ENCODE measurements at places on chromosomes 6 and 20.

GRCh38 chr6:120357447-120357846 is 976.8 kb downstream of the TBC1D32 start:
- no peak for DNase-seq

- DNase-seq: no peak
Measured at GRCh38 chr6:159149641-159150040, 19.6 kb upstream of the FNDC1 start.

- DNase-seq: no peak
Measured at GRCh38 chr6:92708270-92708669, 711.1 kb downstream of the EPHA7 start.

GRCh38 chr20:13436530-13436929 is 202.2 kb downstream of the TASP1 start:
- DNase-seq: no peak

GRCh38 chr6:142802124-142802523 is 142.9 kb downstream of the HIVEP2 start:
- no peak for DNase-seq

DNA sequence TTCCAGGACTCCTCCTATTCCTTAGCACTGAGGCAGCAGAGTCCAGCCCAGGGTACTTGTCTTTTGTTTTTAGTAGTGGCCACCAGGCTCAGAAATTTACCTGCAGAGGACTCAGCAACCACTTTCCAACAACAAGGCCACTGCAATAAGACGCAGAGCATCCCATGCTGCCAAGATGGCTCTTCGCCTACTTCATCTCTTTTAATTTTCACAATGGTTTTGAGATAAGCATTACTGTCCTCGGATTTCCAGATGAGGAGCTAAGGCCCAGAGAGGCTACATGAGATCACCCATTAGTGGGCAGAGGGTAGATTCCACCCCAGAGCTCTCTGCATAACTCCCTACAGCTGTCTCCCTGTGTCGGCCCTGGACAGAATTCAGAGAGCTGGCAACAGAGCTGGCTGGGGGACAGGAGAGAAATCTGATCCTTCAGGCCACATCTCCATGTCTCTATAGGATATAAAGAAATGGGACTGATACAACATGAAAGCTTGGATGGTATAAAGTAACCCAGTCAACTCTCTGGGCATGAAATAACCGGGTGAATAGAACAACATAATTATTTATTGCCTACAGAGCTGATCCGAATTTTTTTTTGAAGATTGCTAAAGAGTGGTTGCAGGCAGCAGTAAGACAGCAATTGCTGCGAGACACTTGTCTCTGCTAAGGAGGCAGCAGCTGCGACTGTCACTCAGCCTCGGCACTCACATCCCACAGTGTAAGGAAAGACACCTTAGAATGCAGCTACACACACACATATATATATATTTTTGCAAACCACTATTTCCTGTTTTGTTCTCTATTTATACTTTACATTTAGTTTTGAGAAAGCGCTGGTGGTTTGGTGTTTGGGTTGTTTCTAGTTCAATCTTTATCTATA is 37.2 kb downstream of the SCML4 start:
- DNase-seq: no peak

GRCh38 chr6:155487371-155488130 is 31.9 kb upstream of the NOX3 start:
- DNase-seq: no peak

- DNase-seq: no peak
Measured at GRCh38 chr20:51790256-51790655, 12.1 kb downstream of the SALL4 start.

GRCh38 chr20:9989066-9989724 is 45.6 kb upstream of the ANKEF1 start:
- DNase-seq: no peak

DNA sequence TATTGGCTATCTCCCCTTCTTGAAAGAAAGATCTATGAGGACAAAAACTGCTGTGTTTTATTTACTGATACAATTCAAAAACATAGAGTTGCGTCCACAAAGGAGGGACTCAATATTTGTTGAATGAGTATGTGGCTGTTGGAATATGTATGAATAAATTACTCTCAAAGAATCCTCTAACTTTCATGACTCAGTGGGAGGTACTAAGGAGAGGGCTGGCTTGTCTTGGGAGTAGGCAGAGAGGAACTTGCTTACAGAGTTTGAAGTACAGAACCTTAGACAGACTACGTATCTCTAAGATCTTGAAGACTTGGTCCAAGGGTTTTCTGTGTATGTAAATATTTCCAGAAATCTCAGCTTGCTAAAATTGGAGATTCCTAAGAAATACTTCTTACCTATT is 504.0 kb upstream of the PTCHD4 start:
- DNase-seq: no peak

DNA sequence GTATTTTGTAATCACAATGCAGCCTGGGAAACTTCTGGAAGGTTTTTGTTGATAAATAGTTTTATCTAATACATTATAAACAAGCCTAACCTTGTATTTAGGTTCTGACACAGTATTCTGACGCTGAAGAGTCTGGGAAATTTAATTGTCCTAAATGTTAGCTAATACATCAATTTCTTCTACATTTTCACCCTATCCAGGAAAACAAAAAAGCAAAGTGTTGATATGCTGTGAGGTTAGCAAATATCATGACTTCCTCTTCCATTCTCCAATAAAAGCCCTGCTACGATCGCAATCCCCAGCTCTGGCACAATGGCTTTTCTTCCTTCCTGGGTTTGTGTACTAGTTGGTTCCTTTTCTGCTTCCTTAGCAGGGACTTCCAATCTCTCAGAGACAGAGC is at the start of gene C6orf58:
TSS of gene C6orf58 (plus strand) at position 301 of the 400 bp plus-strand sequence. CDS start at position 313, 12 bp downstream.
- DNase-seq: no peak

DNA sequence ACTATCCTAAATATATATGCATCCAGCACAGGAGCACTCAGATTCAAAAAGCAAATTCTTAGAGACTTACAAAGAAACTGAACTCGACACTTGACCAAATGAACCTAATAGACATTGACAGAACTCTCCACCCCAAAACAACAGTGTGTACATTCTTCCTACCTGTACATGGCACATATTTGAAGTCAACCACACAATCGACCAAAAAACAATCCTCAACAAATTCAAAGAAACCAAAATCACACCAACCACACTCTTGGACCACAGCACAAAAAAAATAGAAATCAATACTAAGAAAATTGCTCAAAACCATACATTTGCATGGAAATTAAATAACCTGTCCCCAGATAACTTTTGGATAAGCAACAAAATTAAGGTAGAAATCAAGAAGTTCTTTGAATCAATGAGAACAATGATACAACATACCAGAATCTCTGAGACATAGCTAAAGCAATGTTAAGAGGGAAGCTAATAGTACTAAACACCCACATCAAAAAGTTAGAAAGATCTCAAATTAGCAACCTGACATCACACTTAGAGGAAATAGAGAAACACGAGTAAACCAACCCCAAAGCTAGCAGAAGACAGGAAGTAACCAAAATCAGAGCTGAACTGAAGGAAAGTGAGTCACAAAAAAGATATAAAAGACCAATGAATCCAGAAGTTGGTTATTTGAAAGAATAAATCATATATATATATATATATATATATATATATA is 12.5 kb upstream of the TREM1 start:
- no peak for DNase-seq

GRCh38 chr20:10263385-10264165 is 44.9 kb downstream of the SNAP25 start:
- DNase-seq: no peak

GRCh38 chr6:147821295-147821897 is 312.9 kb downstream of the SAMD5 start:
- no peak for DNase-seq

DNA sequence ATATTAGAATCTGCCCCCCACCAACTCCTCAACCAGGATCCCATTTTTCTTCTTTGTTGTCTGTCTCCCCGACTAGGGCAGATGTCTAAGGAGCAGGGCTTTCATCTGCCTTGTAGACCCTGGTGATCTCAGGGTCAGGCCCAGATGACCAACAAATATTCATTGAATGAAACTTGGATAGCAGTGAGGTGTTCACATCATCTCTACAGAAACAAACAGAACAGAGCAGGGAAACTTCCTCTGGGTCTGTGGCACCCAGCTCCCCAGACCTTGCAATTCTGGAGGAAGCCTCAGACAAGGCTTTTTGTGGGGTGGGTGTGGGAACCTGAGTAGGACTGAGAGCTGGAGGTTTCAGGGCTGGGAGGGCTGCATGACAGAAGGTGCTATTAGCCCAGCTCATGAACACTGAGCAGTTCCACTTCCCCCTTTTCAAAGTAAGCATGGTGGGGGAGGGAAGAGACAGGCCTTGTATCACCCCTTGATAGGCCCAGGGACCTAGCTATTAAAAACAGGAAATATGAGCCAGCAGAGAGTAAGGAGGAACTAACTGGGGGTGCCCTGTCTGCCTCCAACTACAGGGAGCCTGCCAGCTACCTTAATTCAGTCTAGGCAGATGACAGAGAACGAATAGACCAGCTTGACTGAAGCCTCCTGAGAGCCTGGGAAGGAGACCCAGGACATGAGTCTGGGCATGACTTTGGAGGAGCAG is 37.3 kb upstream of the TOP1 start:
- no peak for DNase-seq

GRCh38 chr6:149319422-149319821 is 1.9 kb downstream of the TAB2 start:
- DNase-seq: no peak

GRCh38 chr6:139254196-139254595 is 37.6 kb downstream of the TXLNB start:
- no peak for DNase-seq

DNA sequence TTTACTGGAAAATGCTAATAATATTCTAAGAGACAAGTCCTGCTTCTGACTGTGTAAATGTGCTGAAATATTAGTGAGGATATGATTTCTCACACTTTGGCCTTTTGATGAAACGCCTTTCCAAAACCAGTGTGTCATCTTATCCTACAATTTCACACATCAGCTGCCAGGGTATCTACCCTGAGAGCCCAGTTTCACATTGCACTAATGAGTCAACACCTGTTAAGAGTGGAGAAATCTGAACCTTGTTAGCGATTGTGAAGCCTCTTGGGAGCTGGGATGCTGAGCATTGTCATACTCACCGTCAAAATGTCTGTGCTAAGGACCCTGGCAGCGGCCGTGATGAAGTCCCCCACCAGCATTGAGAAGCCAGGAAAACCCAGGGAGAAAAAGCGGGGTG is 166.0 kb downstream of the RALGAPA2 start:
- DNase-seq: no peak

- no peak for DNase-seq
Measured at GRCh38 chr6:165976684-165977083, 191.0 kb downstream of the TBXT start.

DNA sequence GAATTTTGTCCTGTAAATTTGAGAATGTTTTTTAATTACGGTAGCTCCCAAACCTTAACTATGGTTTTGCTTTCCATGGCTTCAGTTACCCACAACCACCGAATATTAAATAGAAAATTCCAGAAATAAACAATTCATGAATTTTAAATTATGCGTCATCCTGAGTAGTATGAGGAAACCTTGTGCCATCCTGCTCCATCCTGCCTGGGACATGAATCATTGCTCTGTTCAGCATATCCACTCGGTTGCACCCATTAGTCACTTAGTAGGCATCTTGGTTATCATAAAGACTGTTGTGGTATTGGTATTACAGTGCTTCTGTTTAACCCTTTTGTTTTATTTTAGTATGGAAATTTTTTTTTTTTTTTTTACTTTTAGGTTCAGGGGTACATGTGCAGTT is 39.7 kb downstream of the KCNS1 start:
- no peak for DNase-seq

- no peak for DNase-seq
Measured at GRCh38 chr20:35135867-35136586, 11.1 kb downstream of the EDEM2 start.

- DNase-seq: no peak
Measured at GRCh38 chr20:47262008-47262364, 94.5 kb downstream of the ZMYND8 start.

DNA sequence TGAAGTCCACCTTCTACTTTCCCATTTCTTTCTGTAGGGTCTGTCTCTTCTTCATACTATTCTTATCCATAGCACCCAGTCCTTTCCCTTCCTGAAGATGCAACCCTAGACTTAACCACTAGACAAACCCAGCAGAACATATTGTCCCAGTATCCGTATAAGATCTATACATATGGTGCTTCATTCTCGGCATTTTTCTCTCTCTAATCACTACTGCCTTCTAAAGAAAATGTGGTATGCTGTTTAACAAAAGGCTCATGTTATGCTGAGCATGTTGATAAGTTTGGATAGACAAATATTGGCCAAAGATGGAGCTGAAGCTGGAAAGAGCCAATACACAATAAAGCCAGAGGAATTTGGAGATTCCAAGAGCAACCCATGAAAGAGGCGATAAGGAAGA is 212.6 kb downstream of the MAFB start:
- DNase-seq: no peak

GRCh38 chr6:130520221-130520620 is 154.4 kb downstream of the TMEM200A start:
- DNase-seq: no peak

- no peak for DNase-seq
Measured at GRCh38 chr6:87623248-87623647, 33.3 kb downstream of the ORC3 start.

- DNase-seq: no peak
Measured at GRCh38 chr20:5127859-5128424, 1.1 kb downstream of the CDS2 start.

DNA sequence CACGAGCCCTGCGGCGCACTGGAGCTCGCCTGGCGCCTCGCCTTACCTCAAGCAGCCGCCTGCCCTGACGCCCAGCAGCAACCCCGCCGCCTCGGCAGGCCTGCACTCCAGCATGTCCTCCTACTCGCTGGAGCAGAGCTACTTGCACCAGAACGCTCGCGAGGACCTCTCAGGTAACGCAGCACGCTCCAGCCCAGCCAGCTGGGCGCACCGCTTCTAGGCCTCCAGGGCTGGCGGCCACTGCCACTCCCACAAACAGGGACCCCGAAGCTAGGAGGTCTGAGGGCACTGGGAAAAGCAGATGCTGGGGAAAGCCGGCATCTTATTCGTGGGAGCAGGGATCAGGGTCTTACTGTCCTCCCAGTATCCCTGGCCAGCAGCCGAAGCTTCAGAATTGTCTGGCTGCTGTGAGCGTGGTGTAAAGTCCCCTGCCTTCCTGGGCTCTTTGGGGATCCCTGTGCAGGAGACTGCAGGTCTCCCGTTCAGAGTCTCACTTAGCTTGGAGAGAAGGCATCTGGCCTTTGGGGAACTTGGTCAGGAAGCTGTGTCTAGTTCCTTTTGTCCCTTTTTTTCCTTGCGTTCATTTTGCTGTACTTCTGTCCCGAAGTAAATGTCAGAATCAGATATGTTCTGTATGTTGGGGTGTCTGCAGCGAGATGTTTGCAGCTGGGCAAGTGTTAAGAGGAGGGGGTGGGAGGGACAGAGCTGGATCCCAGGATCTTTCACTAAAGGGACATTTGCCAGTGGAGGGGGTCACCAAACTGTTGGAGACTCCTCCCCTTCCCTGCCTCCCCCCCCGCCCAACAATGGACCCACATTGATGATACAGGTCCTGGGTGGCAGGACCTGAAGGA is 1.8 kb downstream of the FOXF2 start:
- DNase-seq: no peak

- no peak for DNase-seq
Measured at GRCh38 chr20:46708172-46708860, 1.1 kb upstream of the SLC2A10 start.

GRCh38 chr6:34718976-34719375 is 22.4 kb upstream of the ILRUN start:
- DNase-seq: no peak

Data from caudate nucleus (tissue), 63 donors.